ENCODE measurements at places on chromosomes 16 and 17. TPM values are rescaled to one million over a fixed set of nuclear protein-coding genes. Genes with fewer than 3 reads are reported as not detected.

DNA sequence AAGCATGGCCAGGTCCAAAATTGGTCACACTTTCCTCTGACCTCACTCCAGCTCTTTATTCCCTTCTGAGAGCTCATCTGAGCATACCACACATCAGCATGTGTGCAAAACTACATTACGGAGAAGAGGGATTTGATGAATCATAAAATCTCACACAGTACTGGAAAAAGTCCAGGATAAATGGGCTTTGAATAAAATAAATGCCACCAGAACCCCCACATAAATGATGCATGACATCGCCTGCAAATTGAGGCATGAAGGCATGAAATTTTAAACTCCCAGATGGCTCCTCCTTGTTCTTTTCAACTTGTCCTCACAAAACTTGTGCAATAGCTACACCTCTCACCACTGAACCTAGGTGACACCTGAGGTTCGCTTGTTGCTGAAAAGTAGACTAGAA lies 439.5 kb downstream of the CA10 start:
- DNase-seq = peak; percentile 44

DNA sequence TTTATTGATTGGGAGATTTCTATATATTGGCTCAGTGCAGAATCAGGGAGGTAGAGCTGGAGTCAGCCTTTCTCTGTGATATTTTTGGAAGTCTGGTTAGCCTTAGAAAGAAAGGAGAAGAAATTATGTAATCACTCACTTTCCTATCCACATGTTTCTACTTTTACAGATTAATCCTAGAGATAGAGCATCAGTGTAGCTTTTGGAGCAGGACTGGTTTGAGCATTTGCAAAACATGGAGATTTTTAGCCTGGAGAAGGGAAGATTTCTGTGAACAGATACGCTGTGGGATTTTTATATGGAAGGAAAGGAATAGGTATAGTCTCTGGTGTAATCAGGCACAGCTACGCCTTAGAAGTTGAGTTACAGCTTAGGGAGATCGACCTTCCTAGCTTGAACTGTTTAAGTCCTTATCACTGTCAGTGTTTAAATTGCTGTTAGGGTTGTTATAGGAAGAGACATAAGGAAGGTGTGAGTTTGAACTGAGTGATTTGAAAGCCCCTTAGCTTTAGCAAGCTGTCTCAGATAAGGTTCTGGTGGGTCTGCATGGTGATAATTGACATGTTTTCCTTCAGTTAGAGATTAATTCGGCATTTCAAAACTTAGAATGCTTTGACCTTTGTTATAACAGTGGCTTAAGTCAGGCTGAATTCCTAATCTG lies 20.5 kb downstream of the METTL9 start:
- DNase-seq = no peak

DNA sequence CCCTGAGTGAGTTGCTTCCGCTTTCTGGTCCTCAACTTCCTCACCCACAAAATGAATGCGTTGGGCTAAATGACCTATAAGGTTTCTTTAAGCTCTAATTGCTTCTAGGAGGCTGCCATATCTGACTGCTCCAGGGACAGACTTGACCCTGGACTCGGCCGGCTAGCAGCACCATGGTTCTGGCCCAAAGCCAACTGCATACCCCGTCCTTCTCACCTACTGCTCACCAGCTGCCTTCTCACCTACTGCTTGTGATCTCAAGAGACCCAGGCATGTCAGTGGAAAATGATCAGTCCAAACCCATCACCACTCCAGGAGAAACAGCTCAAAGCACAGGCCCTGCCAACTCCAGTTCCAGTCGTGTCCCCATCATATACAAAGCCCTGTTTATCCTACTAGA lies 124.3 kb upstream of the IRX5 start:
- DNase-seq = no peak

GRCh38 chr16:82311528-82311927 lies 141.5 kb upstream of the MPHOSPH6 start:
- DNase-seq = no peak

The HSD17B1 gene
- 2.9 TPM for polyA plus RNA-seq
